ENCODE measurements at places on chromosomes 16 and 17. TPM values are rescaled to one million over a fixed set of nuclear protein-coding genes. Genes with fewer than 3 reads are reported as not detected.

CDRT15 gene
- total RNA-seq: not detected

MNT gene
- 8.4 TPM for total RNA-seq

LGALS9B gene
- total RNA-seq: not detected

ATF7IP2 gene
- total RNA-seq: 1.2 TPM

RPH3AL gene
- total RNA-seq: 2.1 TPM

RHBDL3 gene
- 0.17 TPM for total RNA-seq

KCNJ2 gene
- total RNA-seq: 48.1 TPM

TP53TG3D gene
- total RNA-seq: 1.5 TPM

PPP1R27 gene
- total RNA-seq: under 0.01 TPM

ARL5C gene
- not detected for total RNA-seq

GP1BA gene
- total RNA-seq: not detected

ANKS4B gene
- total RNA-seq: not detected

CD300A gene
- not detected for total RNA-seq

ATP1B2 gene
- 0.33 TPM for total RNA-seq

CYB561 gene
- 13.7 TPM for total RNA-seq
